ENCODE measurements at places on chromosomes 5 and 9.
A peak's percentile ranks its signal among the peaks of the same experiment; 100 is the strongest.

- DNase-seq = no peak
Observed at GRCh38 chr5:147567917-147568598, 58.2 kb upstream of the DPYSL3 start.

DNA sequence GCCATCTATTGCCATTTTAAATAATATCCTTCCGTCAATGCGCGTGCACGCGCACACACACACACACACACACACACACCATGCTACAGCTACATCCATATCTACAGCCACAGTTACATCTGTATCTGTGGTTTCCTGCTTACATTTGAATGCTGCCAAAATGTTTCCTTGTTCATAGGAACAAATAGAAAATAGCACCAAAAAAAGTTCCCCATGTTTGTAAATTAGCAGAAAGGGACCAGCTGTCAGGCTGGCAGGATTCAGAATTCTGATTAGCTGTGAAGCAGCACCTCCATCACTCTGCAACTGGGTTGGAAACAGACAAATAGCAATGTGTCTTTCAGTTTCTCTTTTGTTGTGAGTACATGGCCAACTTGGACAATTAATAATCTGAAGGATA is 601.5 kb downstream of the IRX1 start:
- DNase-seq = peak; percentile 57

DNA sequence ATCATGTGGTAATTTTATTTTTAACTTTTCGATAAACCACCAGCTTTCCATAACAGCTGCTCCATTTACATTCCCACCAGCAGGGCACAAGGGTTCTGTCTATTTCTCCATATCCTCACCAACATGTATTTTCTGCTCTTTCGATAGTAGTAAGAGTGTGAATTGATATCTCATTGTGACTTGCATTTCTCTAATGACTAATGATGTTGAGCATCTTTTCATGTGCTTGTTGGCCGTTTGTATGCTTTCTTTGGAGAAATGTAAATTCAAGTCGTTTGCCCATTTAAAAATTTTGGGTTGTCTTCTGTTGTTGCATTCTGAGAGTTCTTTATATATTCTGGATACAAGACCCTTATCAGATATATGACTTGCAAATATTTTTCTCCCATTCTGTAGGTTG is 45.9 kb downstream of the PSD2 start:
- no peak for DNase-seq

DNA sequence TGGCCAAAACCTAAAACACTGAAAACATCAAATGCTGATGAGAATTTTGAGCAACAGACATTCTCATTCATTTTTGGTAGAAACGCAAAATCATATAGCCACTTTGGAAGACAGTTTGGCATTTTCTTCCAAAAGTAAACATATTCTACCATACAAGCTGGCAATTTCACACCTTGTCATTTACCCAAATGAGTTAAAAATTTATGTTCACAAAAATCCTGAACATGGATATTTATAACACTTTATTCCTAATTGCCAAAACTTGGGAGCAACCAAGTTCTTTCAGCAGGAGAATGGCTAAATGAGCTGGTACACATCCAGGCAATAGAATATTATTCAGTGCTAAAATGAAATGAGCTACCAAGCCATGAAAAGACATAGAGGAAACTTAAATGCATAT is 1270.1 kb upstream of the ACO1 start:
- no peak for DNase-seq

GRCh38 chr5:7779019-7780005 is 71.6 kb downstream of the CFAP90 start:
- no peak for DNase-seq

DNA sequence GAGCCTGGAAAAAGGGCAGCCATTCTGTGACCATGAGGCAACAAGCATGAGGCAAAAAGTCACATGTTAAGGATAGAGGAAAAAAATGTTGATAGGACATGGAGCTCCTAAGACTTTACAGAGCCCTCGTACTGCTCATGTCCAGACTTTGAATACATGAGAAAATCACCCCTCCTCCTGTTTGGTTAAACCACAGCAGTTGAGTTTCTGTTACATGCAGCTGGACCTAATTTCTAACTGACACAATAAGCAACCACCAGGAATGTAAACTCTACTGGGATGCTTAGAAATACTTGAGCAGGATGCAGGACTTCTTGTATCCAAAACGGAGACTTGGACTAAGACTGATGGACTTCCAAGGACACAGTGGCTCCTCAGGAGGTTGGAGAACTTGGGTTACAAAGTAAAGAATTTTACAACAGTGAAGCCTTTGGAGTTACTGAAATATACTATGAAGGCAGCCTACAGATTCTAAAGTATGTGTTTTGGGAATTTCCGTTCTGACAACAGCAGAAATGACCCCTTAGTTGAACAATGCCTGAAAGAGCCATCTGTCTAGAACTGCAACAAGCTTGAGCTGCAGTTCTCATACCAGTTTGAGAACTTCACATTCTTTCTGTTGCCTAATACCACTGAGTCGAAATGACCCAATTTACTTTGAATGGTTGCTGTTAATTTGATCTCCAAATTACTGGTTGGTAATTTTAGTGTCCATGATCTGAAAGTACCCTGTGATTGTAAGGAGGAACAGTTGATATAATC is 268.9 kb downstream of the PIK3R1 start:
- no peak for DNase-seq

DNA sequence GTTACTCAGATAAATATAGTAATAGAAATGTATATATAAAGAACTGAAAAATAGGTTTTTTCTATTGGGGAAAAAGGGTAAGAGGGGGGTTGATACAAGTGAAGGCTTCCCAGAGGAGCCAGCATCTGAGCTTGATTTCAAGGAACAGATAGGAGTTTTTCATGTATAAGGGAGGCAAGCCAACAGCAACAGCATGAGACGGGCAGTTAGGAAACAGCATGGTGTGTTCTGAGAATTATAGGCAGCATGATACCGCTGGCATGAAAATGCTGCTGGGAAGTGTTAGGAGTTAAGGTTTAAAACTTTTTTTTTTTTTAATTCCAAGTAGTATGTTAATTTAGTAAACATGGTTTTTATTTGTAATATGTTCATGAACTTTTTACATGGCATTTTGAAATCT is 9.7 kb downstream of the CDC37L1 start:
- DNase-seq = no peak

GRCh38 chr5:44885903-44886302 is 77.2 kb downstream of the MRPS30 start:
- DNase-seq = no peak

DNA sequence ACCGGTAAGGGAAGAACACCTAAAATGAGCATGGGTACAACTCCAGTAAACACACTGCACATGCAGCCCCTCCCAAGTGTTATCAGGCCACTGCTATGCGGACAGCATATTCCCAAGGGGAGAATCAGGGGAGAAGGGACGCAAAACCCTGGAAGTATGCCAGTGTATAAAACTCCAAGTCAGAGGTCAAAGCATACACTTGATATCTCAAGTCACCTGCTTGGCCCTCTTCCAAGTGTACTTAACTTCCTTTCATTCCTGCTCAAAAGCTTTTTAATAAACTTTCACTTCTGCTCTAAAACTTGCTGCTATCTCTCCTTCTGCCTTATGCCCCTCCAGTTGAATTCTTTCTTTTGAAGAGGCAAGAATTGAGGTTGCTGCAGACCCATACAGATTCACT is 408.1 kb downstream of the HTR1A start:
- no peak for DNase-seq

DNA sequence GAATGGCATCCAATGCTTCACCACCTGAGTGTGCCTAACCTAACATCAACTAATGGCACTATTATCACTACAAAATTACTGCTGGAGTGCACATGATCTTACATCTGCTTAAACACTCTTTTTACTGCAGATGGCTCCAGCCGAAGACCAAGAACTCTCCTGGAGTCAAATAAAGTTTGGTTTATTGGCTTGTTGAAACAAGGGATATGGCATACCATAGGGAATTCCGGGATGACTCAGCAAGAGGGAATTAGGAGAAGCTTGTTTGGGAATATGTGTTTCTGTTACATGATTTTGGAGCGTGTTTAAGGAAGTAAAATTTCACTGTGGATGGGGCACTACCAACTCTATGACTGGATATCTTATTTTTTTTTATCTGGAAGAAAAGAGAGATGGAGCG is 872.6 kb downstream of the DTWD2 start:
- DNase-seq = no peak

DNA sequence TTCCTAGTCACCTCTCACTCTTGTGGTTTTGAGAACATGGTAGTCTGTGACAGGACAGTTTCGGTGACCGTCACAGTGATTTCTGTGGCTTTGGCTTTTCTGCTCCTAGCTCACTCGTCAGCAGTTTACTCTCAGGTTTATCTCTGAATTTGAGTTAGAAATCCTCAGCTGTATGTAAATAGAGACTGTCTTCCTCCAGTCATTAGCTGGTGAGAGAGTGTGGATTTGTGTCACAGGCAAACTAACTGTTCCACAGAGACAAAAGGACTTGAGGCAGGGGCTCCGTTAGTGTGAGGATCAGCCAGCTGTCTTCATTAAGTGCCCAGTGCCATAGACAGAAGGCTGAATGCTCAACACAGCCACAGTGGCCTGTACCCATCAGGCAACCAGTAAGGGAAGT is 131.4 kb downstream of the CD180 start:
- no peak for DNase-seq

DNA sequence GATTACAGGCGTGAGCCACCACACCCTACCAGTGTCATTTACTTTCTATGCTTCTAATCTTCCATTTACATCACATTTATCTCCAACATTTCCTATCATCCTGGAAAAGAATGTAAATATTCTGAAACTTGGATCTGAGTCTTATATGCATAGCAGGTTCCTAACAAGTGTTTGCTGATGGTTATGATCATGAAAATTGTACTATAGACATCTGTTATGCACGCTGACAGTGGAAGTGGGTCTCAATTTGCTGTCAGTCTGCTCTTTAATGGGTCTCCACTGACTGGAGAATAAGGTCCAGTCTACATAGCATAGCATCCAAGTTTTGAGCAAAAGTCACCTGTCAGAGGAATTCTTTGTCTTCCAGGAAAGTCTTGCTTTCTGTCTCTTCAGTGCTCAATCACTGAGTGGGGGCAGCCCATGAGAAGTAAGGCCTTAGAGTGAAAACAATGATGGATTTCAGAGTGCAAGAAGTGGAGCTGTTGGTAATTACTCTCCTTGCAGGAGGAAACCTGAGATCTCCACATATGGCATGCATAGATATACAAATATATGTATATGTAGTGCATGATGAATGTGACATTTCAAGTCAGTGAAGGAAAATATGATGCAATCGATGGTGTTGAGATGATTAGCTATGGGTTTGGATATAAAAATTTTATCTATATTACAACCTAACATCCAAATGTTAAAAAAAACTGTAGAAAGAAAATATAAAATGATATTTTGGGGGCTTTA is 29.2 kb upstream of the MSANTD3 start:
- no peak for DNase-seq

- no peak for DNase-seq
Observed at GRCh38 chr9:101383361-101383760, 1.4 kb downstream of the BAAT start.

DNA sequence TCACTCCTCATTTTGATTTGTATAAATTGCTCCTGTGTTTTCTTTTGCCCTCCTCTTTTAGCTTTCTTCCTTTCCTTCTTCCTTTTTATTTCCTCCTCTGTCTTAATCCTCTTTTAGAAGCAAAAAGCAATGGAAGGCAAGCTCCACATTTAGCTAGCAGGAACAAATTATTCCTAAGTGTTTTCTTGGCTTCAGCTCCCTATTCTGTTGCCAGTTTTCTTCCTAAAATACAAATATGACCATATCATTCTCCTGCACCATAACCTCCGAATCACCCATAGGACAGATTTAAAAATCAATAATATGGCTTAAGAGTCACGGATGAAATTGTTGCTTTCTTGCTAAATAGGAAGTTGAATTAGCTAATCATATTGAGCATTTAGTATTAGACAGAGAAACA is 49.4 kb downstream of the GRIN3A start:
- no peak for DNase-seq

DNA sequence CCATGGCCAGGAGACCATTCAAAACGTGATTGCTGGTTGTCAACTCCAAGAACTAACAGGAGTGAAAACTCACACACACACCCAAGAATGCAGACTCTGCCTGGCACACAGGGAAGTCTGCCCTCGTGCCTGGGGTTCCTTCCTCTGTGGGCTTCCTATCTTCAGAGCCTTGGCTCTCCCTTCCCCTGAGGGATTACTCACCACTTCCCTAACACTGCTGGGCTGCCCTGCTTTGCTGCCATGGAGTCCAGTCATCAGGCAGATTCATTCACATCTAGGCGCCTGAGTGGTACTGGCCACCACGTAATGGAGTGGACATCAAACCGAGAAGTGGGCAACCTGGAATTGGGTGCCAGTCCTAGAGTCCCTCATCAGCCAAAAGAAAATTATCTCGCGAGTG is 76.4 kb upstream of the PRSS3 start:
- DNase-seq = no peak

Measured in CMK (cell line).